Activated CD8-positive, alpha-beta memory T cell treated with anti-CD3 and anti-CD28 coated beads for 48 hours (primary cell): ENCODE measurements at places on chromosomes 7 and 10.

GRCh38 chr7:49773936-49774458, 559 bp downstream of the VWC2 start:
- DNase-seq, result no peak

DNA sequence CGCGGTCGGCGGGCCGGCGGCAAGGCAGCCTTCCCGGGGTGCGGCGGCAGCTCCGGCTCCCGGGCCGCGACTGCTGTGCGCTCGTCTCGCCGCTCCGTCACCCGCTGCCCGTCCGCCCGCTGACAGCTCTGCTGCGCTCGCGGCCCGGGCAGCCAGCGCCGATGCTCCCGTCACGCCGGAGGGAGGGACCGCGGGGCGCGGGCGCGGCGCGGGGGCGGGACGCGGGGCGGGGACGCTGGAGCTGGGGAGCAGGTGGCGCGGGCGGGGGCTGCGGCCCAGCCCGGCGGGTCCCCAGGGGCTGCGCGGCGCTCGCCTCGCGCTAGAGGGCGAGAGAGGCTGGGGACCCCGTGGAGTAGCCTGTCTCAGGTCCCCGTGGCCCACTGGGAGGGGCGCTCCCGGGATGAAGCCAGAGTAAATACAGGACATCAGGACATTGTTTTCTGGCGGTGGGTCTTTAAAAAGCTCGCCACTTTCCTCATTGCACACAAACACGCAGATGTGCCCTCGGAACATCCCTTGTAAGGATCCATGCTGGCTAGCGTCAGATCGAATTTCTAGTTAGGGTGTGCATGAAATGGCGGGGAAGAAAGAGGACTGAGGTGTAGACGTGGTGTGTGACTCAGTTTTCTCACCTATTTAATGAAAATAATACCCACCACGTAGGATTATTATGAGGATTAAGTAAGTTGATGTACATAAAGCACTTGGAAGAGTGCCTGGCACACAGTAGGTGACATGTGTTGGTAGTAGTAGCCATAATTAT, at the start of gene ELAPOR2:
TSS of gene ELAPOR2 (minus strand) at position 130 of the 763 bp plus-strand sequence. CDS start 141 bp downstream, outside the sequence.
- DNase-seq, result peak; percentile 50

DNA sequence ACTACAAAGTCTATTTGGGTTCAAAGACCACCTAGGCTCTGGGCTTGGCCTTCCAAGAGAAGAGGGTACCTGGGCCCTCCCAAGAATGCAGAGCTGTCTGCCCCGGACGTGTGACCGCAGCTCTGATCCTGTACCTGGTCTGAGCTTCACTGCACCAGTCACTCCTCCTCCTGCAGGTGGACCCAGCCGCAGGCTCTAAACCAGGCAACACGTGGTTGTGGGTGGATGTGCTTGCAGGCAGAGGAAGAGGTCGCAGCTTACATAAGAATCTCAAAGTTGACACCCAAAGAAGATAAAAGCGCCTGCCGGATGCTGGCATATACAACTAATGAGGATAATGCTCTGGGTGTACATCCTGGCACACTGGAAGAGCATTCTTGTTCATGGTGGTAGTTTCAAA, 9.4 kb upstream of the PFKP start:
- DNase-seq, result no peak

DNA sequence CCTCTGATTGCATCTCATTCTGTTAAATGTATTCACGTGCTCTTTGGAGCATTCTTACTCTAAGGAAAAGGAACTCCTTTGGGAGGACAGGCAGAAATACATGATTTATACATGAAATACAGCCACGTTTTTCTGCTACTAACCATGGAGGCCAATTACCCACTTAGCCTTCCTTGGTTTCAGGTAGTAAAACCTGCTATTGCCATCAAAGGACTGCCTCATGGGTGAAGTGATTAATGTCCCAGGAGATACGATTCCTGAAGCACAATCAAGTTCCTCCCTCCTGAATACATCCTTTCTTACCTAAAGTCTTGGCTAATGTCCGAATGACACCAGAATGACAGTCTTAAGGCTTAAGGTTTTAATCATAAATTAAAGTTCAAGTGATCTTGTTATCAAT, 58.5 kb upstream of the PIK3CG start:
- DNase-seq, result no peak

- DNase-seq, result no peak
These were observed 422.4 kb upstream of the STEAP1 start for GRCh38 chr7:89731751-89732445.

DNA sequence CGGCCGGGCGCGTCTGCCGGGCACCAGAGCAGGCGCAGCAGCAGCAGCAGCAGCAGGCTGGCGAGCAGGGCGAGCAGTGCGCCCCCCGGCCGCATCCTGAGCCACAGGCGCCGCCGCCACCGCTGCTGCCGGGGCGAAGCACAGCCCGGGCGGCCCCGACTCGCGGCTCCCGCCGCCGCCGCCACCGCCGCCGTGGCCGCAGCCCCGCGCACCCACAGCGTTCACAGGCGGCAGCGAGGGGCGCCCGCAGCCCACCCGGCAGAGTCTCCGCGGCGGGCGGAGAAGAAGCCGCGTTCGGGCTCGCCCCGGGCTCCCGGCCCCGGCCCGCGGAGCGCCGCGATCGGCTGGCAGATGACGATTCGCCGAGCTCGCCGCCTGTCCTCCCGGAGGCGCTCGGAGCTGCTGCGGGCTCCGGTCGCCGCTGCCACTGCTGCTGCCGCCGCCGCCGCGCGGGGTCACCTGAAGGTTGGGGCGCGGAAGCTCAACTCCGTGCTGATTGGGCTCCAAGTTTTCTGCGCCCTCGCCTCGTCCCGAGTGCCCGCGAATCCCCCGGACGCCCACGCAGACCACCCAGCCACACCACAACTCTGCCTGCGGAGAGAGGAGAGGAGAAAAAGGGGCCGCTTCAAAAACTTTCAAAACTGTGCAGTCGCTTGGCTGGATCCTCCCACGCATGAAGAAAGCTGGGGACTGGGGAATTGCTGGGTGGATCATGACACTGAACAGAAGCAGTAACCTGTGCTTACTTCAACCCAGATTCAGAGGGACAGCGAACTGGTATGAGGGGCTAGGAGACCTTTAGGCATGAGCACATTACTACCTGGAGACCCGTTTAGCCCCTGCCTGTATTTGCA, at the start of gene ST8SIA6:
TSS of gene ST8SIA6 (minus strand) at position 435 of the 854 bp plus-strand sequence. CDS start at position 95, 340 bp downstream.
- DNase-seq, result peak; percentile 19

DNA sequence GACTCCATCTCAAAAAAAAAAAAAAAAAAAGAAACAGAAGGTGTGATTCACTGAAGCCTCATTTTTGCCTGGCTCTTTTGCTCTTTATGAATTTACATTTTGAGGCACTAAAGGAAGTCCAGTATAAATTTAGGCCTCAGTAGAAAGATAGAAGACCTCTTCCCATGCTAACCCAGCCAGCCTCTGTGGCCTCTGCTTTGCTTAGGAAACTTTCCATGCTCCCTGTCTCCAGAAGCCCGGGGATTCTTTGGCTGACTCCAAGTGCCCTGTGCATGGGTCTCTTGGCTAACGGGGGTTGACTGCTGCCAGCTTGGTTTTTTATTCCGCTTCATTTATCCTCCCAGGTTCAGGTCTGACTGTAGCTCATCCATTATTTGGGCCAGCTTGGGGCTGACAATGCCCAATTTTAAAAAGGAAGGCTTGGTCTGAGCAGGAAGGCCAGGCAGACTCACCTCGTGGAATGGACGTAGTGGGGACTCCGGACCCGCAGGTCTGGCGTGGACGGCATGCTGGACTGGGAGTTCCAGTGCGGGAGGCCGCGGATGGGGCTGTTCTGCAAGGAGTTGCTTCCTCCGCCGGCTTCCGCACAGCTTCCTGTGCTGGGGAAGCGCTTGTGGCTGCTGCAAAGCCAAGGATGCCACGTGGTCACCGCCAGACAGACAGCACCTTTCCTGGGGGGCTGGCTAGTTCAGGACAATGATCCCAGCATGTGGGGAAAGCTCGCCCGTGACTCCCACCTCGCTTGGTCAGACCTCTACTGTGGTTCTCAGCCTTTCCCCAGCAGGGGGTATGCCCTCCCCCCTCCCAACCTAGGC, 72.3 kb downstream of the PRPF18 start:
- no peak for DNase-seq

GRCh38 chr7:147578196-147578595, 1012.4 kb upstream of the C7orf33 start:
- no peak for DNase-seq

- DNase-seq, result no peak
These were observed 8.5 kb downstream of the ZNF138 start for GRCh38 chr7:64802699-64803098.

DNA sequence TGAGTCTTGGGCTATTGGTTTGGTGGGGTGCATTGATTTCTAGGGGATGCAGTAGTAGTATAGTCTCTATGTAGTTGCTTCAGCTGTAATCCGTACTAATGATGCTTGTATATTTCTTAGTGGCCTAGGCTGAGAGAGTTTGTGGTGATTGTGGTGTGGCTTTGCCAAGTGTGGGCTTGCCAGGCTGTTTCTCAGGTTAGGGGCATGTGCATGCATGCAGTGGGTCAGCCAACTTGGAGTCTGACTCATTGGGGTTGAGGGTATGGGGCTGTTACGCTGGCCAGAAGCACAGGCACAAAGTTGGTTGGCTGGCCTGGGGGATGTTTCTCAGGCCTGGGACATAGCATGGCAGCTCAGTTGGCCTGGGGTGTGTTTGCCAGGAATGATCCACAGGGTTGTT, 25.7 kb upstream of the PLA2G12B start:
- no peak for DNase-seq

- DNase-seq, result no peak
These were observed 22.4 kb downstream of the CDH23 start for GRCh38 chr10:71419002-71419540.

DNA sequence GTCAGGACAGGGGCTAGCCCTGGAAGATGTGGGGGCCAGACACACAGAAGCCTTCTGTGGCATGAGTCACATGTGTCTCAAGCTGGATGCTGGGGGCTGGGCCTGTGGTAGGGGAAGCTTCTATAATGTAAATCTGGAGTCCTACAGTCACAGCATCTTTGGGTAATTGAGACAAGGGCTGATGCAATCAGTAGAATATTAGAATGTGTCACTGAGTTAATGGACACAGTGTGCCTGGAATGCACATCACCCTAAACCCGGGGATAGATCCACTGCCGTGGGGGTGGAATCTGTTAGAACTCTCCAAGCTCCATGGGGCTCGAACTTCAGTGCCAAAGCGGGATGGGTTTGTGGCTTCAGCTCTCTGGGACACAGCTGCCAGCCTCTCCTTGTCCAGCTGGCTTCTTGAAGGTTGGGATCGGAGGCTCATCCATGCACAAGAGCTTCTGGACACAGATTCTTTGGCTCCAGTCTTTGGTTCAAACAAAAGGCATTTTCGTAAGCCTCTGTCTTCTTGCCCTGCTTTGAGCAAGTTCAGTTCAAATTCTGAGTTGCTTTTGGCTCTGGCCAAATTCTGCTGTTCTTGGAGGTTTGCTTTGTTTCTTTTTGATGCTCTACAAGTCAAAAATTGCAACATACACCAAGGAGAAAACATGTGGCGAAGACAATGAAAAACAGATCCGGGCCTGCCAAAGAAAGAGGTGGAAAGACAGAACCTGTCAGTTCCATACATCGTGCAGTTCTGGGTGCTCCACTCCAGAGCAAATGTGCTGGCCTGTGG, 194.8 kb upstream of the ZNF32 start:
- no peak for DNase-seq

DNA sequence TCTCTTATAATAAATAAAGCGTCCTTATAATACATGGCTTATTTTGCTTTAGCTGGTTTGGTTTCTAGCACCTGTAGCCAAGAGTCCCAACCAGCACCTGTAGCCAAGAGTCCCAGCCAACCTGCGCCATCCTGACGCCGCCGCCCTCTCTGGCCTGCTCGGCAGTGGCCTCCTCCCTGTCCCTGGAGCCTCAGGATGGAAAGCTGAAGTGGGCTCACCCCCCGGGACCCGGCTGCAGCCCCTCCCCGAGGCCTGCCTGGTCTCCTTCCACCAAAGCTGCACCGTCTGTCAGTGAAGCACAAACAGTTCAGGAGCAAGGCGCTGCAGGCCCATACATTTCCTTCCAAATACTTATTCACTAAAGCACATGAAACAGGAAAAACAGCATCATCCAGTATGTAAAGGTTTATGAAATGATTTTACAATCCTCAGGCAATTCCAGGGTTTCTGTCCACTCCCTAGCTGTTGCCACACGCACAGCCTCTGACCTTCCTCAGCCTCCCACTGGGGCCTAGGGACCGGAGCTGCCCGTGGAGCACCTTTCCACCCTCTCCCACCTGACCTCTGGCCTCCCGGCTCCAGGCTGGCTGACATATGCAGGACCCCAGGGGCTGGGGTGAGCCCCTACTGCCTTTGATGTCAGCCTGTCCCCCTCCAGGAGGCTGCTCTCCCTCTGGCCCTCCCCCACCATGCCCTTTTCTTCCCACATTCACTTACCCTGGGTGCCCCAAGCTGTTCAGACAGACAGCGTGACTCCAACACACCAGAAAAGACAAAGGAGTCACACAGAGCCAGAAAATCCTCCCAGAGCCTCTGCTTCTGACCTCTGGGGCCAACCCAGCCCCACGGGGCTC, 149.6 kb upstream of the PPP2R2D start:
- DNase-seq, result no peak

GRCh38 chr7:23161482-23161881, 20.4 kb upstream of the NUP42 start:
- DNase-seq, result no peak

DNA sequence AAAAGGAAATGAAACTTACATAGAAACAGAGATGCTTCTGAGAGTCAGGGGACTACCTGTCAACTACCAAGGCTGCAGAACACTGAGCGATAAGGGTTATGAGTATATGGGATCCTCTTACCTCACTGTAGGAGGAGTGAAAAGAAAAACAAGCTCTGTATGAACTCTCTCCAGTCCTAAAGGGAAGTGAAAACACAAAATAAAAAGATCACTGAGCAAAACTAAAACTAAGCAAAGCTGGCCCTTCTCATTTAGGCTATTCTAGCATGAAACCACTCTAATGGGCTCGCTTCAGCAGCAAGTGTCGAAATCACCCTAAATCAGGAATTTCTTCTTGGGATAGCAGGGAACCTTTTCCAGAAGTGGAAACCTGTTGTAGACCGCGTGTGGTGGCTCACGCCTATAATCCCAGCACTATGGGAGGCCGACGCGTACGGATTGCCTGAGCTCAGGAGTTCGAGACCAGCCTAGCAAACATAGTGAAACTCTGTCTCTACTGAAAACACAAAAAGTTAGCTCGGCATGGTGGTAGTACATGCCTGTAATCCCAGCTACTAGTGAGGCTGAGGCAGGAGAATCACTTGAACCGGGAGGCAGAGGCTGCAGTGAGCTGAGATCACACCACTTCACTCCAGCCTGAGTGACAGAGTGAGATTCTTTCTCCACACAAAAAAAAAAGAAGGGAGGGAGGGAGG, 27.0 kb downstream of the DCLRE1C start:
- no peak for DNase-seq

- no peak for DNase-seq
These were observed 10.3 kb downstream of the OR2A14 start for GRCh38 chr7:144133307-144133706.

GRCh38 chr7:112594397-112594796, 113.6 kb downstream of the LSMEM1 start:
- DNase-seq, result no peak

DNA sequence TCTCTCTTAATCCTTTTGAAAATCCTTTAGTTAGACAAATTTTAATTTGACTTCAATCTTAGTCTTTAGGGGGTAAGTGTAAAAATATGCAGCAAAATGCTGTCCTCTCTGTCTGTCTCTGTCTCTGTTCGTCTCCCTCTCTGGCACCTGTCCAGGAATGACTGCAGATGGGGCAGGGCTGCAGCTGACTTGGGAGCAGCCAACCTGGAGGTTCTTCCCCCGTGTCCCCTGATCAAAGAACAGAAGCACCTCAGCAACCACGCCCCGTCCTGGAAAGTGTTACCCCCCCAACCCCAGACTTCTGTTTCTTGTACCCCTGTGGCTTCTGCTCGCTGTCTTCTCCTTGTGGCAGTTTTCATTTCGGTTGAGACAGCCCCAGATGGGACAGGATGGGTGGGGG, 141.6 kb upstream of the NPS start:
- no peak for DNase-seq
